ENCODE measurements at places on chromosomes 2 and 18.
A peak's percentile ranks its signal among the peaks of the same experiment; 100 is the strongest.

- DNase-seq, result peak; percentile 79
These were observed 84.4 kb downstream of the THNSL2 start for GRCh38 chr2:88254437-88255091.

DNA sequence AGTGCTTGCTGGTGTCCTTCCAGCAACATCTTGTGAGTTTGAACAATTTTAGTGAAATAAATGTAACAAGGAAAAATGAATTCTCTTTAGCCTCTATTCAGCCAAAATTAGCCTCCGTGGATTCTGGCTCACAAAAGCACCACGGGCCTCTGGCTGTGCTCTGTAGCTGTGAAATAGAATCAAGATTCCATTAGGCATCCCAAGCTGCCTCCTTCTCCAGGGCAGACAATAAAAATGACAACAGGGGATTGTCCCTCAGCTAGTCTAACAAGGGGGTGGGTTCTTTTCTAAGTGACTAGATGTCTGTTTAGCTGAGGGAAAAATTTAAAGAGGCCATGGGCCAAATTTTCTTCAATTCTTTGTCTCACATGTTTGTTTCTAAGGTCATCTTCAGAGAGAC lies 254.7 kb upstream of the FIGN start:
- no peak for DNase-seq

- no peak for DNase-seq
These were observed at the start of gene CD28 for GRCh38 chr2:203706403-203706802. Gene CD28 (plus strand): TSS chr2:203706639. CDS start chr2:203706697, 58 bp downstream.

DNA sequence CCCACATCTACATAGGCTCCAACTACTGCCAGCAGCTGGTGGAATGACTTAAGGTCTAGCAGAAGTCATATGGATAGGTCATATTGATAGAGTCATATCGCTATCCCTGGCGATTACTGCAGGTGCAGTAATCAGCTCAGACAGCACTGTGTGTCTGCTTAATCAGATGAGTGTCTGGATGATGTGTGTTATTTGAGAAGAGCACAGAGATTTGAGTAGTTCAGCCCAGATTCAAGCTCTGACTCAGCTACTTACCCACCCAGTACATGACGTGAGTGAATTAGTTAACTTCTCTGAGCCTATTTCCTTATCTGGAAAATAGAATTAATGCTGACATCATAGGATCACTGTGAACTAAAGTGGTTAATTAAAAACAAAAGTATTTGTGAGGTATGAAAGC lies 78.9 kb downstream of the EHD3 start:
- no peak for DNase-seq

- DNase-seq, result no peak
These were observed 38.4 kb downstream of the ZNF638 start for GRCh38 chr2:71370015-71370414.

Measured in mesendoderm (in vitro differentiated cells).